Caco-2 (cell line): ENCODE measurements at places on chromosomes 6 and 20. TPM values are rescaled to one million over a fixed set of nuclear protein-coding genes. Genes with fewer than 3 reads are reported as not detected.

GRCh38 chr20:11687546-11688292 is 230.0 kb upstream of the BTBD3 start:
- peak; percentile 32 for DNase-seq

DNA sequence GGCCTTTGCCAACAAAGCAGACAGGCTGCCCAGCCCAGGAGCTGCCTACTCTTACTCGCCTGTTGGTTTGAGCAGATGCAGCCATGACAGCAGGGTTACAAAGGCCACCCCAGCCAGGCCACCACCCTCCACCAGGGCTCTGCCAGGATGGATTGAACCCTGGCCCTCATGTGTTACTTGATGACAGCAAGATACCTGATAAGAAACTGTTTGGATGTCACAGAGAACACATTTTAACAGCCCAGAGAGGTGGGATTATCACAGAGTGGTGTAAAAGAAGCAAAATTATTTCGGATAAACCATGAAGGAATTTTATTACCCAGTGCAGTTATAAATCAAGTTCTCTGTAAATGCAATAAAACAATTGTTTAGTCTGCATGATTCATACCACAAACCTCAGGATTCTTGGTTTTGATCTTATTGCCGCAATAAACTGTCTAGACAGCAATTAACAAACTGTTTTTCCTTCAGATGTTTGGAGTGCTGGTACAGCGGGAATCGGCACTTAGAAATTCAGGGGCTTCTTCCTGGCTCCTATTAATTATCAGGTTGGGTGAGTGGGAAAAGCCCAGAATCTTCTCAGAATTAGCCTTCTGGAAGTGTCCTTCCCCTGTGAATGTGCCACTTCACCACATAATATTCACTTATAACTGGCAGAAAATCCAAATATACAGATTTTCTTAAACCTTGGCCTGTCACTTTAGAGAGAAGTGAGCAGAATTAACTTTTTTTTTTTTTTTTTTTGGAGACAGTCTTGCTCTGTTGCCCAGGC is 58.0 kb upstream of the SALL4 start:
- DNase-seq = peak; percentile 79

GRCh38 chr6:28277746-28278145 is 3.6 kb upstream of the PGBD1 start:
- no peak for DNase-seq

The RTF2 gene
- 146 and 157 TPM in 2 replicates for total RNA-seq

- peak; percentile 74 for DNase-seq
Observed at GRCh38 chr20:36465109-36466080, 75.9 kb upstream of the MYL9 start.

The PDYN gene
- not detected in 2 replicates for total RNA-seq

The TSBP1 gene
- total RNA-seq = not detected in 2 replicates

The SIGLEC1 gene
- not detected in 2 replicates for total RNA-seq

GRCh38 chr6:24313251-24314141 is 44.4 kb downstream of the DCDC2 start:
- DNase-seq = peak; percentile 83

The SIM1 gene
- total RNA-seq = not detected in 2 replicates

DNA sequence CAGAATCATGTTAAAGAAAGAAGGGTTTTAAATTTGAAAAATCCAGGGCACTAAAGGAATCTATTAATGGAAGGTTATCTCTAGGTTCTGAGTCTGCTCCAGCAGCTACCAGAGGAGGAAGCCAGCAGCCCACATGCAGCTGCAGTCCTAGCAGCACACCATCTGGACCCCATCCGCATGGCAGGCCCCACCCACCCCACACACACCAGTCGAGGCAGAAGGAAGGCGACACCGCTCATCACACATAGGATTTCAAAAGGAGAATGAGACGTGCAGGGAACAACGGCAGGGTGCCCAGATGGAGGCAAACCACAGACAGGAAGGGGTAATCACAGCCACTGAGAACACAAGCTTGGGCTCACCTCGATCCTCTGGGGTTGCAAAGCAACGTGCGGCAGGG is 78.9 kb downstream of the GINS1 start:
- no peak for DNase-seq

GRCh38 chr6:138944412-138944811 is 43.6 kb downstream of the REPS1 start:
- DNase-seq = no peak

The SMLR1 gene
- total RNA-seq = 6.9 and 8.4 TPM in 2 replicates

The SLC17A3 gene
- total RNA-seq = not detected in 2 replicates

The BANF2 gene
- 2.1 and 3.0 TPM in 2 replicates for total RNA-seq

GRCh38 chr6:45595010-45595851 is 217.5 kb upstream of the SUPT3H start:
- DNase-seq = no peak

The PBOV1 gene
- not detected in 2 replicates for total RNA-seq

- no peak for DNase-seq
Observed at GRCh38 chr20:11063444-11063843, 389.6 kb upstream of the JAG1 start.

DNA sequence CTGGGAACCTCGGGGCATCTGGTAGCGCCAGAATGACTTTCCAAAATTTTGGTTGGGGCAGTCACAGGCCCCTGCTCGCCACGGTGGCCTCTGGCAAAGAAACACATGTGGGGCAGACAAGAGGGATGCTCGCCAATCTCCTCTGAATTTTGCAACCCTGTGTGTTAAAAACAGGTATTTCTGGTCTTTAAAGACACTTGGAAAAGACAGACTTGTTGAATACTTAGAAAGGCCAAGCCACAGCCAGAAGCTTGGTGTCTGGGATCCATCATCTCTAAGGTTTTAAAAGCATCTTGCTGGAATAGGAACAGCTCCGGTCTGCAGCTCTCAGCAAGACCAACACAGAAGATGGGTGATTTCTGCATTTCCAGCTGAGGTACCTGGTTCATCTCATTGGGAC is 31.2 kb downstream of the HLA-E start:
- DNase-seq = no peak

DNA sequence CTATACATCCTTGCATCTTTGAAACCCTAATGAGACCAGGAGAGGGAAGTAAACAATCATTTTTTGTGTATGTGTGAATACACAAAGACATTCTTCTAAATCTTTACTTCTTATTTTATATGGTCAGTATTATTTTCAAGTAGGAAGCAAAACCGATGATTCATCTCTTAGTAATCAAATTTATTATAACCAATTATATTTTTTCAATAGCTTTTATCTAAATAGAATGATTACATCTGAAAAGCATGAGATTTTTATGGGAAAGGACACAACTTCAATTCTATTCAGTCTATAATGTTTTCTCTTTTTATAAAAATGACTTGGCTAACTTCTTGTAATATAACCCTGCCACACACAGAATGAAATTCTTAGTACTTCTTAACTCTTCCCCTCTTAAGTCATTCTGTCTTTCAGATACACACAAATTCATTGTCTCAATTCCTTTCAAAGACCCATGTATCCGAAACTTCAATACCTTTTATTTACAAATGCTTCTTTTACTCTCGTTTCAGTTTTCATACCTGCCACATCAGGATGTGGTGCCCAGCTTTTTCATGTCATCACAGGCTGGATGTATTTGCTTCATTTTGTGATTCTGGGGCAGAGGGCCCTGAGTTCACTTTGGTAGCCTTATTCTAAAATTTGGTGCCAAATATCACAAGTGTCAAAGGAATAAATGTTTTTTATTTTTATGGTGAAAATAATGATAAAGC is 227.0 kb downstream of the PHF3 start:
- DNase-seq = no peak

DNA sequence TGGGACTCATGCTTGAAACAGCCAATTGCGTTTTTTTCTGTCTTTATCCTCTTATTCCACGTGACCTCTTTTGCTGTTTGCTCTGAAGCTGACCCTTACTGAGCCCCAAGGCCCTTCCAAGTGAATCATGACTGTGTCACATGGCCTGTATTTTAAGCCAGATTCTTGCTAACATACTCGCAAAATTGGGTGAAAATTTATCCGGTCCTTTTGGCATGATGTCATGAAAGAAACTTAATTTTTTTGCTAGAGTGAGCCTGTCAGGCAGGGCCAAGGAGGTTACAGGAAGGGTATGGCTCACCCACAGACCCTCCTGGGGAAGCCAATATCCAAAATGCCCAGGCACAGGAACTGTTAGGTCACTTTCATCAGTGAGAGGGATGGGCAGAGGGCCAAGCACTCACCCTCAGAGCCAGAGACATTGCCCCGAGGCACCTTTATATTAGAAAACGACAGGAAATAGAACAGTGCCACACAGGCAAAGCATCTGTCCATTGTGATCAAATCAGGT is 296.7 kb downstream of the CDH26 start:
- DNase-seq = no peak

DNA sequence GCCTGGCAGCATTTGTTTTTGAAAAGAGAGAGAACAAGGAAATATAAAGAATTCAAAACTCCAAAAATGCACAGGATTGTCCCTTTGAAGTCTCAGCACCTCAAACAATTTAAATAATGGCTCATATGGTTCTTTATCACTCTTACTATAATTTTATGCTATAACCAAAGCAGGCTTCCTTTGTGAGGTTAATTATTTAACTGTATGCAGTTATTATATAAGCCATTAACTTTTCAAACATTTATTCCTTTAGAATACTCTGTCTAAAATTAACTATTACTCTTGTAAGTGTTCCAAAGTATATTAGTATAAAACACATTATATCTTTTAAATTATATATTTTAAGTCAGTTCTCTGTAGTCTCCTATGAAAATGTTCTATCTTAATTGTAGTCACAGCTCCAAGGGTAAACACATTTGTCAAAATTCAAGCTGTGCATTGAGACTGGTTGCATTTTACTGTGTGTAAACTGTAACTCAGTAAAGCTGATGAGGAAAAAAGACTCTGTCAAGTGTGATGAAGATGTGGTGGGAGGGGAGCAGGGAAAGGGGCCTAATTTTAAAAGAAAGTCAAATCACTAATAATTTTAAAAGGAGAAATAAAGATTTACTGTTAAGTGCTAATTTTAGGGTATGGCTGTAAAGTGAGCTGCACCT is 20.0 kb upstream of the PLAGL1 start:
- DNase-seq = no peak

The EBF4 gene
- 5.7 and 7.5 TPM in 2 replicates for total RNA-seq

The FILIP1 gene
- total RNA-seq = 0.07 TPM in 1 of 2 replicates, not detected in the other

DNA sequence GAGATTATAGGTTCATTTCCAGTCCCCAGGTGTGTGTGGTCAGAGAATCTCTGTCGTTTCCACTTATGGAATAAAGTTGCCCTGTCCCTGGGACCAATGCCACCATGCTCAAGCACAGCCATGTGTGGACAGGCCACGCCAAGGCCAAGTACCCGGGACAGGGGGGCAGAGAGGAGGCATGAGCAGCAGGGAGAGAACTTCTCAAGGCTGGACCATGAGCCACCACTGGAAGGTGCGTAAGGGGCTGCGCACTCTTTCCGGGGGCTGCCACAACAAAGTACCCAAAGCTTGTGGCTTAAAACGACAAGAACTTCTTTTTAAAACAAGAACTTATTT is 209.2 kb upstream of the KCNQ5 start:
- DNase-seq = no peak

The WDR27 gene
- 62.9 and 70.1 TPM in 2 replicates for total RNA-seq

- DNase-seq = no peak
Observed at GRCh38 chr20:17936761-17937732, 31.5 kb downstream of the SNX5 start.

DNA sequence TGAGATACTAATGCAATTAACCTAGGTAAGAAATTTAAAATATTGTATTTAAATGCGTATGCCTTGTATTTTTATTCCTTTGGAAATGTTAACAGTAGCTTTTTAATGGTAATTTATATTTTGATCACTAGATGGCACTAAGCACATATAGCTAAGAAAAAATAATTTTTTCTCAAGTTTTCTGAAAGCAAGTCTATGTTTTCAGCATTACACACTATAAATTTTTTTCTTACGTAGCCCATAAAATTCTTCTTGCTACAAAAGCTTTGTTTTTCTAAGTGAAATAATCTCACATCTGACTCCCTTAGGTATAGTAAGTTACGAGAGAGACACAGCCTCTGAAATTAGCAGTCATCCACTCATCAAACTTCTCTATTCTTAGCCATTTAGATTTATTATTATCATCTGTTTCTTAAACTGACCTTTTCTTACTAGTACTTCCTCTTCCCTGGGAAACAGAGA is 35.7 kb downstream of the TSPYL4 start:
- no peak for DNase-seq
